ENCODE measurements at places on chromosomes 2 and 18.

DNA sequence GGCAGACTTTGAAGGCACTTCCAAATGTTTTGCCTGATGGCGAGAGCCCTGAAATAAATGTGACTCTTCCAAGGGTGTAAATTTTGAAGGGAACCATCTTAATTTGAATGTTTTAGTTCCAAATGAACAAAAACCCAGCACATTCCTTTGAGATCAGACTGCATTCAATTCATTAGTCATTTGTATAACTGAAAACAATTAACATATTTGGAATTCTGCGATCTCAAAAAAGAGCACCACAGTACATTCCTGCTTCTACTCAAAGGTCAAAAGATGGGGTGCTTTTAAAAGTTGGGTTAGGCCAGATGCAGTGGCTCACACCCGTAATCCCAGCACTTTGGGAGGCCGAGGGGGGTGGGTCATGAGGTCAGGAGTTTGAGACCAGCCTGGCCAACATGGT lies 38.2 kb upstream of the CHRNA1 start:
- DNase-seq, result no peak

- no peak for DNase-seq
Observed at GRCh38 chr2:60987041-60987440, 30.5 kb upstream of the PEX13 start.

GRCh38 chr2:204581946-204582345 lies 36.7 kb downstream of the PARD3B start:
- no peak for DNase-seq

DNA sequence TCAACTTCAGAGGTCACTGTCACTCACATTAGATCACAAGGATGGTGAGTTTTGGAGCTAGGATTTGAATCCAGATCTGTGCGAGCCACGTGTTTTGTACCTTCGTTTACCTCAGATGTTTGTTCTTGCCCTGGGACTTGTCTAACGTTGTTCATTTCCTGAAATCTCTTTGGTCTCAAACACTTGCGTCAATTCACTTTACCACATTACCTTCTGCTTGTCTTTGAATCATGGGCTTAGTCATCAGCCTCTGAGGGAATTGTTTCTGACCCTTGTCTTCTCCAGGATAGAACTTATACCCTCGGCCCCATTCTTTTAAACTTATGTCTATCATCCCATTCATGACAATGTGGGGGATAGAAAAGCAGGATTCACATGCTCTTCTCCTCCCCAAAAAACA lies 282.7 kb downstream of the DCDC2C start:
- DNase-seq, result no peak

DNA sequence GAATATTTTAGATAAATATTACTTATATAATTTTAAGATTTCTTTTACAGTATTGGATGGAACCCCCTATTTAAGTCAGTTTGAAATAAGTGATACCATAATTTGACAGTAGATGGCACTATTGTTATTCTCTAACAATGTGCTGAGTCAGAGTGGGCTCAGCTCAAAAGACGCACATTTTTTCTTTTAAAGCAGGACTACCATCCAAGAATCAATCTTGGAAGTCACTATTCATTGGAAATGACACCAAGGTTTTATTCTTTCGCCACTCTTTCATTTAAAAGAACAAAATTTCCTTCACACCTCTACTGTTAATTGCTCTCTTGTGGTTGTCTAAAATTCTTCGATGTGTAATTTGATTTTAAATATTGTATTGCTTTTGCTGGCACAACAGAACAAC lies 32.6 kb upstream of the SPAG16 start:
- no peak for DNase-seq

DNA sequence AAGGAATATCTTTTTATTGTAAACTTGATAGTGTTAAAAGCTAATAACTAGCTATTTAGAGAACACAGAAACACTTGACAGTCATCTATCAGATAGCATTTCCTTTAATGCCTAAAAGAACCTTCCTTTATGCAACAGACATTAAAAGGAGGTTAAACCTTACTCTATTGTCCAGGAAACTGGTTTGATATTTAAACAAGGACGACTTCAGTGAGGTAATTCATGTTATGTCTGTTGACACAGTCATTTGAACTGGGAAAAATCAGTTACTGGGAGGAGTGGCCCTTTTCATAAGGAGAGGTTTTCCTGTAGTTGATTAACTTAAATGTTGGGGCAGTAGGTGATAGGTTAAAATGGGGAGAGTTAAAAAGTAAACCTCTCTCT lies 6.7 kb downstream of the TGIF1 start:
- DNase-seq, result no peak
